ENCODE measurements at places on chromosomes 1 and 21.

GRCh38 chr1:44047131-44047530 lies 15.9 kb upstream of the SLC6A9 start:
- DNase-seq = no peak

GRCh38 chr1:1307261-1307922 lies 338 bp downstream of the ACAP3 start:
- DNase-seq = peak; percentile 62

- DNase-seq = no peak
Observed at GRCh38 chr1:41638086-41639024, 153.9 kb upstream of the EDN2 start.

GRCh38 chr1:228972576-228972975 lies 237.3 kb downstream of the RHOU start:
- DNase-seq = no peak

GRCh38 chr1:184502161-184502560 lies 115.3 kb downstream of the C1orf21 start:
- DNase-seq = no peak

DNA sequence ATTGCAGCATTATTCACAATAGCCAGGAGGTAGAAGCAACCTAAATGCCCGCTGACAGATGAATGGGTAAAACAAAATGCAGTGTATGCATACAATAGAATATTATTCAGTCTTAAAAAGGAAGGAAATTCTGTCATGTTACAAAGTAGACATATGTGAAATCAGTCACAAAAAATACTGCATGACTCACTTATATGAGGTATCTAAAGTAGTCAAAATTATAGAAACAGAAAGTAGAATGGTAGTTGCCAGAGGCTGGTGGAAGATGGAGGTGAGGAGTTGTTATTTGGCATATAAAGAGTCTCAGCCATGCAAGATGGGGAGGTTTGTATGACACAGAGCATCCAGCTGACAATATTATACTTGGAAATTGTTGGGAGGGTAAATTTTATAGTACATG lies 43.0 kb upstream of the EGLN1 start:
- DNase-seq = no peak

DNA sequence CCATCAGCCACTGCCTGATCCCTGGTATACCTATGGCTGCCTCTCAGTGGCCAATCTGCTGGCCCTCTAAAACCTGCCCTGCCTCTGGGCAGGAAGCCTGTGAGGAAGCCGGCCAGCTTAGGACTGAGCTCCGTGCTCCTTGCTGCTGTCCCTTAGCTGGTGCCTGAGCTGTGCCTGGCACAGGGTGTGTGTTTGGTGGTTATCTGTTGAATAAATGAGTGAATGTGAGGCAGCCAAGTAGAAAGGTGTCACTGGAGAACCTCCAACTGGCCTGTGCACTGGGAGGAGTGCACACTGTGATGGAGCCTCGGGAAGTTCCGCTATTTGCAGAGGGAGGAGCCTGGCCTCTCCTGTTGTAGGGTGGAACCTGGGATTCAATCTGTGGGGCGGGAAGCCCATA lies 63.4 kb upstream of the STUM start:
- no peak for DNase-seq

GRCh38 chr1:151867321-151867720 lies 13.8 kb upstream of the THEM5 start:
- DNase-seq = no peak

GRCh38 chr21:26085127-26085526 lies 85.4 kb downstream of the APP start:
- no peak for DNase-seq

GRCh38 chr1:204092632-204093420 lies 19.9 kb downstream of the SOX13 start:
- no peak for DNase-seq

- DNase-seq = no peak
Observed at GRCh38 chr1:229557200-229557850, 1.2 kb downstream of the ABCB10 start.

- DNase-seq = no peak
Observed at GRCh38 chr1:109671067-109671466, 3.2 kb downstream of the GSTM2 start.

DNA sequence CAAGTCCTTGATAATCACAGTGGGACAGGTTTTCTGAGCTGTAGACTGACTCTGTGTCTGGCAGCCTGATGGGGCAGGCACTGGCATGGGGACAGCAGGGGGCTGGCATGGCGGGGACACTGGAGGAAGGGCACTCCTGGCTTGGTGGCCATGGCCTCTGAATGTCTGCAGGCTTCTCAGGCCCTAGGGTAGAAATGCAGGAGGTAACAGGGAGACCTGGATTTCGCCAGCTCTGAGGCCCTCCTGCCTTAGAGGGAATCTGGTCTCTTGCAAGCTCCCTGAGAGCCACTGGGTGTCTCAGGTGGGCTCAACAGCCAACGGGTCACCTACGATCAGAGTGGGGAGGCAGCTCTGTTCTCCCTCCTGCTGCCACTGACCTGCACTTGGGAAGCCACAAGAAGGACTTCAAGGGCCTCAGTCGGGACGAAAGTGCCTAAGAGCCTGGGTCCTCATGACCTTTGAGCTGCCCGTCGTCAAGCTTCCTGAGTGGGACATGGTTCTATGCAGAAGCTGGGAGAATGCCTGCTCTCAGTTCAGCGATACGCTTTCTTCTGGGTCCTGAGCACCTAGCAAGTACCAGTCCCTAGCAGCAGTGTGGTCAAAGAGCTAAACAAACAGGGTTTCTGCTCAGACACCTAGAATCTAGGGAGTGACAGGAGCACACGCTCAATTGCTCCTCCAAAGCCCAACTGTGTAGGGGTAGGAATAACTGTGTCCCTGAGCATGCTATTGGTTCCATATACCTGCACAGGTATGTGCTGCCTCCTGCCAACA lies 569.0 kb downstream of the PTPRU start:
- DNase-seq = no peak

GRCh38 chr1:96416111-96416595 lies 305.4 kb upstream of the PTBP2 start:
- DNase-seq = no peak

GRCh38 chr1:228226956-228227791 lies 19.3 kb downstream of the OBSCN start:
- peak; percentile 14 for DNase-seq

- DNase-seq = no peak
Observed at GRCh38 chr1:235207209-235207565, 46.1 kb upstream of the RBM34 start.

DNA sequence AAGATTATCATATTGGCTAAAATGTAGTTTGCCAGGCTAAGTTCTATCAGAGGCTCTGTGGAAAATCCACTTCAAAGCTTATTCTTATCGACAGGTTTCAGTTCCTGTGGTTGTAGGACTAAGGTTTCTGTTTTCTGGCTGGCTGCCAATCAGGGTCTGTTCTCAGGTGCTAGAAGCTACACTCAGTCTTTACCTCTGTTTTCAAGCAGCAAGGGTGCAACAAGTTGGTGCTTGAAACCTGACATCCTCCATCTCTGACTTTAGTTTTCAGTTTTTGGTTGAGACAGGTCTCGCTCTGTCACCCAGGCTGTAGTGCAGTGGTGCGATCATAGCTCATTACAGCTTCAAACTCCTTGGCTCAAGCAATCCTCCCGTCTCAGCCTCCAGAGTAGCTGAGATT lies 15.3 kb upstream of the TMCO2 start:
- DNase-seq = no peak

GRCh38 chr1:196467230-196467925 lies 140.9 kb downstream of the KCNT2 start:
- DNase-seq = no peak

DNA sequence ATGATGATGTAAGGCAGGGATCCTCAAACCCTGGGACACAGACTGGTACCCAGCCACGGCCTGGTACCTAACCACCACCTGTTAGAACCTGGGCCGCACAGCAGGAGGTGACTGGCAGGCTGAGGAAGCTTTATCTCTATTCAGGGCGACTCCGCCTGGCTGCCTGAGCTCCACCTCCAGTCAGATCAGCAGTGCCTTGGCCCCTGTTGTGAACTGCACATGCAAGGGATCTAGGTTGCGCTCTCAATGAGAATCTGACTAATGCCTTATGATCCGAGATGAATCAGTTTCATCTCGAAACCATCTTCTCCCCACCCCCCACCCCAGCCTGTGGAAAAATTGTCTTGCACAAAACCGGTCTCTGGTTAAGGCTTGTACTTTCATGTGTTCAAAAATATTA lies 4.2 kb downstream of the RNPC3 start:
- no peak for DNase-seq

- DNase-seq = no peak
Observed at GRCh38 chr1:228978484-228979324, 243.4 kb downstream of the RHOU start.

DNA sequence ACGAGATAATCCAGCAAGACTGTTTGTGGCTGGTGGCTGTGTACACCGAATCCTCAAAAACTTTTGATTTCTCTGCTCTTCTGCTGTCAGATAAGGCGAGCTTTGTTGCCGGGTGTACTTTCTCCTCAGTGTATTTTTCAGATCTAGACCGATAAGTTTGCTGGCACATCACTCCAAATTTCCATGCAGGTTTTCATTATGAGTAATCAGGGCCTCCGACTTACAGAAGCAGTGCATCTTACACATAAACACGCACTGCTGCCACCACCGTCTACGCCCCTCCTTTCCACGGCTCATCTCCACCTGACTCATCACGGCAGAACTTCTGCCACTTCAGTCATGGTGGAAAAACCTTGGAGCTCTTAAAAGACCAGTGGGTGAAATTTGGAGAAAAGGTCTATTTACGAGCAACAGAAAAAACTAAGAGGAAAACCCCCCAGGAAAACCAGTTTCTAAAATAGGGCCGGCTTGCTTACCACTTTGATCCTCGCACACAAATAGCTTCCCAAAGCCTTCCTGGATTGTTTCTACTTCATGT lies 7.7 kb downstream of the ZBTB21 start:
- no peak for DNase-seq

DNA sequence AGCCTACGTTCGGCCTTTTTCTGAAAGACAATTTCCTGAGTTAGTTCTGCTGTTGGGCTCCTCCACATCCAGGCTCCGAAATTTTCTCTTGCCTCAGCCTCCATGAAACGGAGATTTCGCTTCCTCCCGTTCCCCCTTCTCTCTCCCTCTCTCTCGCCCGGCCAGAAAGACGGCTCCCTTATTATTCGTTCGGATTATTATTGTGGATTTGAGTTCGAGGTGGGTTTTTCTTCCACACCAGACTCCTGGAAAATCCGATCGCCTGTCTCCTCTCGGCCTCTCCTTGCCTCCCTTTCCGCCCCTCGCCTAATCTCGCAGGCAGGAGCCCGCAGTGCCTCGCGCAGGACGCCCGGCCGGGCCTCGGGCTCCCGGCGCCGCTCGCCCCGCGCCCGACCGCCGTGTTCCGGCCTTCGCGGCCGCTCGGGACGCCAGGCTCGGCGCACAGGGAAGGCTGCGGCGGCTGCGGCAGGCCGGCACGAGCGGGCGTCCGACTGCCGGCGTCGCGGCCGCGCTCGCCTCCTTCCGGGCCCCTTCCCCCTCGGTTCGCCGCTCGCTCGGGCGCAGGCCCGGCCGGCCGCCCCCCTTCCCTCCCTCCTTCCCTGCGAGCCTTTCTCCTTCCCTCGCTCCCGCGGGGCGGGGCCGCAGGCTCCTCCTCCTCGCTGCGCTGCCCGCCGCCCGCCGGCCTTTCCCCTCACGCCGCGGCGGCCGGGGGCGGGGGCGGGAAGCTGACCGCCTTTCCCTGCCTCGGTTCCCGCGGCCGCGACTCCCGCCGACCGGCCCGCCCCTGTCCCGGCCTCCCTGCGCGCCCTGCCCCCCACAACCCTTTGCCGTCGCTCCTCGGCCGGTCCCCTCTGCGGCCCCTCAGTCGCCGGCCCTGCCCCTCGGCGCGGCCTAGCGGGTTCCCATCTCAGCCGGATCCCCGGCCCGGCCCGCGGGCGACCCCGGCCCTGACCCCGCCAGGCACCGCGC lies at the start of gene ARHGEF11:
TSS of gene ARHGEF11 (minus strand) at position 493 of the 969 bp plus-strand sequence. CDS start 1,412 bp downstream, outside the sequence.
- peak; percentile 93 for DNase-seq

DNA sequence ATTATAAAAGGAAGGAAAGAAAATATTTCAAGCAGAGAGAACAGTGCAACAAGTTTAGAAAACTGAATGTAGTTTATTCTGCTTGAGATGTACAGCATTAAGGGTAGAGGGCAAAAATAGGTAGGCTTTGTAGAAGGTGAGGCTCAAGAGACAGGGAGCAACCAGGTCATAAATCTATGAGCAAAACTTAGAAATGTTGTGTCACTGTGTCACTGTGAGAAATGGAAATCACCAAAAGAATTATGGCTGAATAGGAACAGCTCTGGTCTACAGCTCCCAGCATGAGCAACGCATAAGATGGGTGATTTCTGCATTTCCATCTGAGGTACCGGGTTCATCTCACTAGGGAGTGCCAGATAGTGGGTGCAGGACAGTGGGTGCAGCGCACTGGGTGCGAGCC lies 53.6 kb downstream of the TNFSF4 start:
- no peak for DNase-seq

GRCh38 chr1:83554174-83554573 lies 444.8 kb downstream of the TTLL7 start:
- no peak for DNase-seq

DNA sequence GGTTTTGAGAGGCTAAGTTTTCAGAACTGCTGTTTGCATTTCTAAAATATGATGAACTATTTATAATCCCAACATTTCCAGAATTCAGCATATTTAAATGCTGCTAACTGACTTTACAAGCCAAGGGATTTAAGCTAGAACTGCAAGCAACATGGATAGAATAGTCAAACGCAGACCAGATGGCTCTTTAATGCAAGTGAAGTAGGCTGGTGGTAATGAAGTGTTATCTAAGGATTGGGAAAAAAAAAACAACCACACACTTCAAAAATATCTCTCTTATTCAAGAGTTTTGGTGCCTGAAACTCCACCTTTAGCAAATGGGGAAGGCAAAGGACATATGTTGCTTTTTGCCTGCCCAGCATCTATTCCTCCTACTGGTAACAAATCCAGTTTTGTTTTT lies 20.9 kb upstream of the SSX2IP start:
- peak; percentile 30 for DNase-seq

DNA sequence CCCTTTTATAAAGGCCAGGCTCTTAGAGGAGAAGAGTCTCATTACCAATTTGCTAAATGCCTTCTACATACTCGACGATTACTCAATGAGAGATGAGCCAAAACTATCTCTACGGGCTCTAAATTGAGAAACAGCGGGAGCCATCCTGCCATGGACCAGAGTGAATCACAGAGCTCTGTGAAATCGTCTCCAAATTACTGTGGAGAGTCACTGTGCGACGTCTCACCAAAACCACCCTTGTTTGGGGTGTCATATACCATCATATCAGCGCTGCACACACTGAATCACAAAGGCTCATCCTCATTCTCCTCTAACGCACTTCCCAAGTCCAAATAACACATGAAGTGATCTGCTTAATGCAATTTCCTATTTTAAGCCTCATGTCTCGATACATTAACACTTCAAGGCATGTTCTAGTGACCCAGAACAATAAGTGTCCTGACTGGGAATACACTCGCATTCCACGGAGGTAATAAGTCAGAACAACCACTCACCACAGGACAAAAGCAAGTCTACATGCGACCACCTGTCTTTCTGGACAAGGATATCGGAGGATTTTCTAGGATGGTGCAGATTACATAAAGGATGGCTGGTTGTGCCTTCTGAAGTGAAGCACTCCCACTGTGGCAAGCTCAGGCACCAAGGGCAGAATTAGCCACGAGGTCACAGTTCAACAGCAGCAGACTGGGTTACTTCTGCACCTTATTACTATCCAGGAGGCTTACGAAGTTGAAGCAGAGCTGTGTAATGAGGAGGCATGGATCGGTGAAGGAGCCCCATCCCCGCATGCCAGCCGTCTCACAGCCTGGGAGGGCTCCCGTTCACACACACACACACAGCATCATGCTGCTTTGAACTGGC lies 44.3 kb downstream of the NID1 start:
- no peak for DNase-seq
